ENCODE measurements at places on chromosomes 11 and 22.

GRCh38 chr22:24982301-24983056, 30.0 kb downstream of the KIAA1671 start:
- DNase-seq = no peak

DNA sequence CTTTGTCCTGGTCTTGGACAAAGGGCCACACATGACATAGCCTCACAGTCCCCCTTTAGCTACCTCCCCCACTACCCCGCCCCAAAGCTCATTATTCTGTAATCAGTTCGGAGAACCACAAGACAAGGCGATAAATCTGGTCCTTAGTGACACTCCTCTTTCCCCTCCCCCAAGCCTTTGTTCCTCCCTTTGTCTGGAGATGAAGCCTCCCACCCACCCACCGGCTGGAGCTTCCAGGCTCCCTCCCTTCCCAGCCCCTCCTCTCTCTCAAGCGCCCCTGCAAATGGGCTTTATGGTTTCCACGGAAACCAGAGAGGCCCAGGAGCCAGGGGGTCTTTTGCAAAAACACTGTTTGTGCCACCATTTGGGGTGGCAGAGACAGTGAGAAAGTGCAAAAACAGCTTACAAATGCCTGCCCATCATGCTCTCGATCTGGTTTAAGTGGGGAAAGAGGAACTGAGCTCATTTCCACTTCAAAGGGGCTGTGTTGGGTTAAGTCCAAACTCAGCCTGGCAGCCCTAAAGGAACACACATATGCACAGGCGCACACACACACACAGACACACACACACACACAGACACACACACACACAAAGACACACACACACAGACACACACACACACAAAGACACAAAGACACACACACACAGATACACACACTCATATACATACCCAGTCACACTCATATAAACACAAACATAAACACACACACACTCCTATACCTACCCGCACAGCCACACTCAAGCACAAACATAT, 23.5 kb downstream of the APLNR start:
- DNase-seq = no peak

- no peak for DNase-seq
These were observed 269.8 kb upstream of the PDGFD start for GRCh38 chr11:104433751-104434150.

GRCh38 chr22:47029244-47030074, 267.0 kb downstream of the TBC1D22A start:
- no peak for DNase-seq

DNA sequence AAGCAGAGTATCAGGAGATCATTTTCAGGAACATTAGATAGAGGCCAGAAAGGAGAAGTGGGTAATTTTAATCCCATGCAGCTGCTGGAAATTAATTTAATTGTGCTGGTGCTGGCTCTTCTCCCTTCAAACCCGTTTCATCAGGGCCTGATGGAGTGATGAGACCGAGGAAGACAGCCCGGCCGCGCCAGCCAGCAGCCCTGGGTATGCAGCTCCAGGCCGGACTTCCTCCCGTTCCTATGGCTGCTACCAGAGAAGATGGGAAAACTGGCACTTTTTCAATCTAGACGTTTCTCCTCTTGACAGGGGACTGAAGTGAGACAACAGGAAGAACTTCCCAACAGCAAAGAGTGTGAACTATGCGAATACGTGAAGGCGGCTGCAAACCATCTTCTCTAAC, 24.6 kb upstream of the ZBTB16 start:
- DNase-seq = no peak

DNA sequence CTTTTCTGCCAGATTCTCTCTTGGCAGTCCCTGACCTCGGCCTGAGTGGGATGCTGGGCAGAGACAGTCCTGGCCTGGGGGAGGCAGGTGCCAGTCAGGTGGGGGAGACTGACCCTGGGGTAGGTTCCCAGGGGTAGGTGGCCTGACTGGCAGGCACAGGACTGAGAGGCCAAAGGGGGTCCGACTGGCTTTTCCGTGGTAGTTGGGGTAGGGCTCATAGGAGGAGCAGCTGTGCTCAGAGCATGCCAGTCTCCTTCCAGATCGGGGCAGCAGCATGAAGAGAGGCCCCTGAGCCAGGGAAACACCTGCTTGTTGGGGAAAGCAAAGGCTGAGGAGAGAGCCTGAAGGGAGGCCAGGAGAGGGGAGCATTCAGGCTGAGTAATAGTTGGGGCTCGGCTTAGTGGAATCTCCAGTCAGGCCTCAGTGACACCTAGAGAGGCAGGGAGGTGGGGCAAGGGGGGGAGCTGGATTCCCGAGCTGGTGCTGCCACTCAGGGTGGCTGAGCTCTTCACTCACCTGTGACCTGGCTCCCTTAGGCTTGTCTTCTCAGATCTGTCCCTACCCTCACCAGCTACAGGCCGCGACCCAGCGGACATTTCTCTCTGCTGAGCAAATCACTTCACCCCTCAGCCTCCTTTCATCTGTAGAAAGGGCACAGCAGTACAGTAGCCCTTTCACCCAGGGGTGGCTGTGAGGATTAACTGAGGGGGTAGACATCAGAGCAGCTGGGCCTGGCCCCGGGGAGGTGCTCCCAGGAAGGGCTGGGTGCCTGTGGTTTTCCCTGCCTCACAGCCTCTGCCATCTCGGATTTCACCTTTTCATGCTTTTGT, 26.2 kb downstream of the MCM5 start:
- DNase-seq = no peak

GRCh38 chr22:31923136-31923535, 21.2 kb upstream of the YWHAH start:
- peak; percentile 77 for DNase-seq

DNA sequence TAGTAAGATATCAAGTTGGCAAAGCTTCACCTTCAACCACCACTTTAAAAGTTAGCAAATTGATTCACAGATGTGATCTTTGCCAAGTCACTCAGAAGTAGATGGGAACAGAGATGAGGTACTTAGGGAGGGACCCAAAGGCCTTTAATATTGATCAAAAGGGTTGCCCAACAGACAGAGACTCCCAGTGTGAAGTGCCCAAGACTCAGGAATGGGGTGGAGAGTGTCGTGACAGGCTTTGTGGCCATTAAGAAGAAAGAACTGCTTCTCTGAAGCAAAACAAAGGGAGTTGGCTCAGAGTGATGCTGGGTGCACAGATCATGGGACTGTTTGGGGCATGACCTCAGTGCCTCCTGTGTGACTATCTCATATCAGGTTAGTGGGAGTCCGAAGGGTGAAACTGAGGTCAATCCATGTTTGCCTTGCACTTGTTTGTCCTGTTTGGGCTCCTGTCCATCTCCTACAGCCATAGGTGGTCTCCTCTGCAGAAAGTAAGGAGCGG, 132.3 kb downstream of the APIP start:
- no peak for DNase-seq

- no peak for DNase-seq
These were observed 254.1 kb downstream of the NTM start for GRCh38 chr11:131624531-131624930.

GRCh38 chr22:28154861-28155260, 235.8 kb upstream of the PITPNB start:
- no peak for DNase-seq

GRCh38 chr11:32888805-32889204, 3.8 kb upstream of the QSER1 start:
- no peak for DNase-seq

DNA sequence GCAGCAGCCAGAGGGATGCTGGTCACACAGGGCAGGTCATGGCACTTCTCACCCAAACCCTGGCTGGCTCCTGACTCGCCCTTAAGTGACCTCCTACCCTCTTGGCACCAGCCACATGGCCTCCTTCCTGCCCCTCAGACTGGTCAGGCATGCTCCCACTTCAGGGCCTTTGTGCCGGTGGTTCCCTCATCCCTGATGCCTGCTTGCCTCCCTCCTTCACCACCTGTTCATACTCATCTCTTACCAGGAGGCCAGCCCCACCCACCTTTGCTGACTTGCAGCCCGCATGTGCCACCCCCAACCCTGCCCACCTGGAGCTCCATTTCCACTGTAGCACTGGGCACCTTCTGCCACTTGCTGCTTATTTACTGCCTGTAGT, 20.1 kb downstream of the GNAZ start:
- no peak for DNase-seq

DNA sequence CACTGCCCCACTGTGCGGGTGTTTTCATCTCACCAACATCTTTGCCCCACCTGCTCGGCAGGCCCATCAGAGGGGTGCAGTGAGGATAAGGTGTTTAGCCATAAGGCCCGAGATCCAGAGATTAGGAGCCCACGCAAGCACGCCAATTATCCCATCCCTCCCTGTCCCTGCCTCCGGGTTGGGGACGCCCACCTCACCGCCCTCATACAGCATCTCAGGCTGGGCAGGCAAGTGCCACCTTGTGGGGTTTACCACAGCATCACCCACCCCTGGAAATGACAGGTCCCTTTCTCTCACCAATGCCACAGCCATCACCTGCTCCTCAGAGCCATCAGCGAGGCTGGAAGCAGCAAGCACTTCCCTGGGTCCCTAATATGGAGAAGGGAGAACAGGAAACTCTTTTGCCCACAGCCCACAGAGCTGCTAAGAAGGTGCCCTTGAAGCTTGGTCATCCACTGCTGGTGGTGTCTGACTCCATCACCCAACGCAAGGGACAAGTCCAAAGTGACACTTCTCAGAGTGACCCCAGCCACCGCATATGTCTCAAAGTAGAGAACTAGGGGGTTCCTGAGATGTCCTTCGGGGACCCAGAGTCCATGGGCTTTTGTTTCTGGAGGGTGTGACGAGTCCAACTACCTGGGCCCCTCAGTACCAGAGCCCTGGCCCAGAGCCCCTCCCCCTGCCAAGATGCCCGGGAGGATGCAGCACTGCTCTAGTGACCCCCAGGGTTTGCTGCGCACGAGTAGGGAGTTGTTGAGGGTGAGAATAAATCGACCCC, 15.8 kb downstream of the VPS37C start:
- DNase-seq = no peak

Measured in heart left ventricle (tissue), 16 donors.